NCI-H1048 (cell line): ENCODE measurements at places on chromosomes 2 and 18.

GRCh38 chr2:10323535-10323934 lies 20.8 kb downstream of the HPCAL1 start:
- DNase-seq: no peak

DNA sequence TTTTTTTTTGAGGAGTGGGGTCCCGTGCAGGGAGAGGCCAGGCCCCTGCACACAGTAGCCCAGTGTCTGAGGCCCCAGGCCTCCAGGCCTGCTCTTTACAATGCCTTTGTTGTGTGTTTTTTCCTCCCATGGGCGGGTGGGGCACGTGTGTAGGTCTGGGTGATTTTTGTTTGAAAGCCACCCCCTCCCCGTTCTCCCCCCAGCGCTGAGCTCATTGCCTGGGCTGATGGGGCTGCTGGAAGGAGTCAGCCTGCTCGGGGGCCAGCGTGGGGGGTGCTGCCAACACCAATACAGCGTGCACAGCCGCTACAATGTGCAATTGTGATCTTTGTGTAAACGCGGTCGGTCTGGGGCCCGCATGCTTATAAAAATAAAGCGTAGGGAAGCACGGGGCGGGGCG lies 142.7 kb downstream of the DYSF start:
- no peak for DNase-seq

DNA sequence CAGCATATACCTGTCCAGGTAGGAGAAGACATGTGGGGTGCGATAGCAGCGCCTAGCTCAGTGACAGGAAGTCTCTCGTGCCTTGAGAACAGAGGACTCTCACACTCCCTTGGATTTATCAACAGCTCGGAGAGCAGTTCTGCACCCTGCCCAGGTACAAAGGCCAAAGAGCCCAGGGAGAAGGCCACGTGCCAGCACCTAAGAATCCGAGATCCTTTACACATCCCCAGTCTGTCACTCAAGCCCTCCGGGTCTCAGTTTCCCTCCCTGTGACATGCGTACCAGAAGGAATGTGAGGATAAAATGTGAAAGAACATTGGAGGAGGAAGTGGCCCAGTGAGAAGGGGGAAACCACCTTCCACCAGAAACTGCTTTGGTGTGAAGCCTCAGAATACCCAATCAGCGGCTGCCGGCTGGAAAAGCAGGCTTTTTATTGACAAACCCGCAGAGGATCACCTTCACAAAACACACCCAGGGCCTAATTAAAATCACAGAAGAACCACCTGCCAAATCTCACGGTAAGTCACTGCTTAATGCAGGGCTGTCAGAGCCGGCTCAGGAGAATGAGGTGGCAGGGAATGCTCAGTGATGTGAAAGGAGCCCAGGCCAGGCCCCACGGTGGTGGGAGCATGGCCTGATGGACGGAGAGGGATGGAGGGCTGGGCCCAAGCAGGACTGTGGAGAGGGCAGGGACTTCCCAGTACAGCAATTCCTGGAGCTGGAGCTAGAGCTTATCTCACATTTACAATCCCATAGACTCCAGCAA lies 66.3 kb downstream of the MYO5B start:
- no peak for DNase-seq

DNA sequence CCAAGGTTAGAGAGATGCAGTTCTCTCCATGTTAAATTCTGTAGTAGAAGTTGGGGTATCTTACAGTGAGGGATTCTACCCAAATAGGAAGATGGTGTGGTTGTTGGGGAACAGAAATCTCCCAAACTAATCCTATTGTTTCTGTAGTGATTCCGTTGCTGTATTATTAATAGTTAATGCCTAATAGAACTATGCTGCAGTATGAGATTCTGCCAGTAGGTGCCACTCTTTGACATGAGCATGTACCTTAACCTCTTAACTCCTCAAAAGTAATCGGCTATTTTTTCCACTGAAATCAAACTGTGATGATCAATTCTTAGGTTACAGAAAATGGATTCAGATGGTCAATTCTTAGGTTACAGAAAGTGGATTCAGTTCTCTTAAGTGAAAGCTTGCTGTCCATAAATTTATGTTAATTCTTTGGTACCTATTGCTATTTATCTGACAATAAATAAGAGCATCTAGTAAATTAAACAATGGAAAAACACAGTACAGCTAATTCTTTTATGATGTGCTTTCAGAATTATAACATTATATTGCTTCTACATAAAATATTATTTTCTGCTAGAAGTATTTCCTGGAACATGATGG lies 97.9 kb upstream of the DLX2 start:
- DNase-seq: no peak

DNA sequence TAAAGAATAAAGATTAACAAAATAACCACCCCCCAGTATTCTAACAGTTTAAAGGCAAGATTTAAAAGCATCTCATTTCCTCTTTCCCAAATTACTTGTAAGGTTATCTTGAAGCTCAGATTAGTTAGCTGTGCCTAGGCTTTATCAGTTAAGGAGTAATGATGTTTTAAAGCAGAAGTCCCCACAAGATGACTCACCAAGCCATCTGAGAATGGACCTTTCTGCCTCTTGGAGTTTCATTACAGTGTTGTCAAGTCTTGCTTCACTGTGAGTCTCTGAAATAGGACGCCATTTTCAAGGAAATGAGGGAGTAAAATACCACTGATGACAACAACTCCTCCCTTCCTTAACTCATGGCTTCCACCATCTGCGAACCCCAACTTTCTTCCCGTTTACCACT lies 35.9 kb downstream of the ZNF385B start:
- no peak for DNase-seq

DNA sequence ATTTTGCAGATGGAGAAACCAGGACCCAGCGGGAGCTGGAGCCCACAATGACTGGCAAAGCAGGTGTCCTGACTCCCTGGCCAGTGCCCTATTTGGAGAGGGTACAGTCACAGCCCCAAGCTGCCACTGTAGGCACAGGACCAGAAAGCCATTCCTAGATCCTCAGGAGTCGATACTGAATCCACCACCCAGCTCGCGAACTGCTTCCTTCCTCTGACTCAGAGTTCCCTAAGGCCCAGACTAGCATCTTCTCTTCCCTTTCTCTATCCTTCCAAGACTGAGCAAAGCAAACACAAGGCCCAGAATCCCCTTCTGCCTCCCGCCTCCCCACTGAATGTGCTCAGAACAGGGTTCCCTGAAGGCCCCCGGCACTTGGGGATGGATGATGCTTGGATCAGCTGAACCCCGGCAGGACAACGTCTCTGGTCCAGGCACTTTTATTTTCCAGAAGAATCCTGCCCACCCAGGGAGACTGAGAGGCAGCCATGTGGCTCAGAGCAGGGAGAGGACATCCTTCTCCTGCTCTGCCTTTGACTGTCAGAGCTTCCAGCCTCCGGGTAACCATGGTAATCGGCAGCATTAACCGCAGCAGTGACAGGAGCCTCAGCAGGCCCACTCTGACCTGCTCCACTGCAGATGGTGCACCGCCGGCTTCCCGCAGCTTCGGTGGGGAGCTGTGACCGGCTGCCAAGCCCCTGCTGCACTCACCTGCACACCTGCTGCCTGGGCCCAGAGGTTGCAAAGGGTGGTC lies 34.8 kb upstream of the KLHL29 start:
- DNase-seq: no peak

DNA sequence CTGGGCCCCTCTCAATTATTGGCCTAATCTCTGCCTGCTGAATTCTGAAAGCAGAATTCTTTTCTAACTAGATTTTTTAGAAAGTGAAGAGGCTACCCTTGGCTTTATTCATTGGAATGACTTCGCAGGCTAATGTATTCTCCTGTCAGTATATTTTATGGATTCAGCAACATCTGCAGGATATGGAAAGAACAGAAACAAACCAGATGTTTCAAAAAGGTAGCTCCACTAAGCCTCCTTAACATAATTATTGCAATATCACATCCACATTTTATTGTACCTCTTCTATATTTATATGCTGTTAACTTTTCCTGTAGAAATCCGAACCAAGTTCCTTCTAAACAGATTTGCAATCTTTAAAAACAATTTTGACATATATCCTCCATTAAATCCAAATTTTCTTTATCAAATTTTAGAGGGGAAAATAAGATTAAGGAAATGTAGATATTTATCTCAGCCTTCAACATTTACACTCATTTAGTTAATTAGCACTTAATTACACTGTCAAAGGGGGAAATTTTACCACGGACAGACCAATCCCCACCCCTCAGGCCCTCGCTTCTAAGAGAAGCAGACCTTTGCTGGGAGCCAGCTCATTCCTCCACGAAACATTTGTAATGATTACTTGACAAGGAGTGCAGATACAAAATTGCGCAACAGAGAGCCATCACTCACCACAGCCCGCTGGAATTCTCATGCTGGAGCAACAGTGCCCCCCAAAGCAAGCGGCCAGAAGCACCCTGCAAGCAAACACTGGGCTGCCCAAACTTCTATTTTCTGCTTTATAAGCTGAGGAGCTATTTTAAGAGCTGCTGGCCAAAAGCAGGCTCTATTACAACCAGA lies 253.4 kb downstream of the ETAA1 start:
- no peak for DNase-seq

GRCh38 chr2:231820786-231821303 lies 34.6 kb downstream of the COPS7B start:
- DNase-seq: no peak

DNA sequence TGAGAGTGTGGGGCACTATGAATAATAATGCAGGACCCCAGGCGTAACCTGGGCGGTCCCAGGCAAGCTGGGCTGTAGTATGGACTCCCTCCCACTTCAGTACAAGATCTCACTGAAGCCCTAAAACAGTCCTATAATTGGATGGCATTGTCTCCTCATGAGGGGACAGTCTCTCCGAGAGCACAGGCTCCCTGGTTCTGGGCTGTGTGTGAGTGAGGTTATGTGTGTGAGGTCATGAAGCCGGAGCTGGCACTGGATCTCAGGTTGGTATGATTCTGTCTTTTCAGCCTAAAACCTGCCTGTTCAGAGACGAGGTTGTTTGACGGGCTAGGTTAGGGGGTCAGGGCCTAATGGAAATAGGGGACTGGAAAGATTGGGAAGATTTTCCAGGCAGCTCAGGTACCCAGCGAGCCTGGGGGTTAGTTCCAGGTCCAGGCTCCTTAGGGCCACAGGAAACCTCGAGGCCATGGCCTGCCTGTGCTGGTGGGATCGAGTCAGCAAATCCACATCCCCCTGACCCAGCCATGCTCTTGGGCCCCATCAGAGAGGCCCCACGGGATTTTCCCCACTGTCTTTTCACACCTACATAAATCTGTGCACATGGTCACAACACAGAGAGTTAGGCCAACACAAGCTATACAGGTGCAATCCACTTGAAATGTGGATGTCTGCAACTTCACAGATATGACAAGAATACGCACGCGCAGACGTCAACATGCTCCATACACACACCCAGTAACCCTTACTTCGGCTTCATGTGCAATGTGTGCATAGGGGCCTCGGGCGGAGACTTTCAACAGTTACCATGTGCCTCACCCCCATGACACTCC lies 94.8 kb downstream of the INHBB start:
- DNase-seq: no peak

DNA sequence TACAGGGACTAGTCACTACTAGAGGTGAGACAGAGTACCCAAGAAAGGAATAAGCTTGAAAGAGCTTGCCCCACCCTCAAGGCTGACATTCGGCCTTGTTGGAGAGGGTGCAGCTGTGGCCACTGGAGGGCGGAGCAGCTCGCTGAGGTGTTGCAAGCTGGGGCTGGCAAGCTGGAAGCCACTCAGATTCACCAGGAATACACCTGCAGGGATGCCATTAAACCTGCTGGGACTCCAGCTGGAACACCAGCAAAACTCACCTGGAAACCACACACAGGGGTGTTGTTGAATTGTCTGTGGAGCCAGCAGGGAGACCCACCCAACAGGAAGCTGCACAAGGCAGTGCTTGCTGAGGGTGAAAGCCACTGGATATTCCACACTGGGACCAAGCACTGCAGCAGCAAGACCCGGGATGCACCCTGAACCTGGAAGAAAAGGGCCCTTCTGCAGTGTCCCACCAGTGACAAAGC lies 26.1 kb downstream of the KCTD18 start:
- no peak for DNase-seq

- DNase-seq: no peak
Observed at GRCh38 chr2:102971701-102972100, 209.9 kb downstream of the TMEM182 start.

- no peak for DNase-seq
Observed at GRCh38 chr2:20071397-20072383, 20.3 kb upstream of the LAPTM4A start.

GRCh38 chr2:228239207-228239906 lies 57.9 kb upstream of the SPHKAP start:
- DNase-seq: no peak

- no peak for DNase-seq
Observed at GRCh38 chr18:3852321-3852720, 402.3 kb downstream of the TGIF1 start.

DNA sequence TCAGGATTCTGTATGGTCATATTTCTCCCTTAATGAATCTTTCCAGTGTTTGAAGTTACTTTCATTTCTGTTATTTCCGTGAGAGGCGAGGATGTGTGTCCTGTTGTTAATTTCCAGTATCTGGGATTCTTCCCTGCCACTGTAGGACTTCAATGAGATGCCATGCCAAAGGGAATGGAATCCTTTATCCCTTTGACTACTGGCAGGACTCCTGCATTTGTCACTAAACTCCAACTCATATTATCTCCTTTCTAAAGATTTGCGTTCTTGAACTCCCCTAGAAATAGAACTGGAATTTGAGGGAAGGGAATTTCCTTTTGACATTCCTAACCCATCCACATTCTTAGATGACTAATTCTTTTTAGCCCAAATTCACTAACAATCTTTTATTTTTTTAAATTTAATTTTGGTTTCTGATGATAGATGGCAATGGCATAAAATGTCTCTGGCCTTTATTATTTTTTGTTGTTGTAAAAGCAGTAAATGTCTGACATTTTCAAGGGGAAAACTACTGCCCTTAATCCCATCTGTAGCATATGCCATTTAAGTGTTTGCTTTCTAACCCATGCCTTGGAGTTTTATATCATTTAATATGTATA lies 87.8 kb upstream of the EML6 start:
- DNase-seq: no peak

DNA sequence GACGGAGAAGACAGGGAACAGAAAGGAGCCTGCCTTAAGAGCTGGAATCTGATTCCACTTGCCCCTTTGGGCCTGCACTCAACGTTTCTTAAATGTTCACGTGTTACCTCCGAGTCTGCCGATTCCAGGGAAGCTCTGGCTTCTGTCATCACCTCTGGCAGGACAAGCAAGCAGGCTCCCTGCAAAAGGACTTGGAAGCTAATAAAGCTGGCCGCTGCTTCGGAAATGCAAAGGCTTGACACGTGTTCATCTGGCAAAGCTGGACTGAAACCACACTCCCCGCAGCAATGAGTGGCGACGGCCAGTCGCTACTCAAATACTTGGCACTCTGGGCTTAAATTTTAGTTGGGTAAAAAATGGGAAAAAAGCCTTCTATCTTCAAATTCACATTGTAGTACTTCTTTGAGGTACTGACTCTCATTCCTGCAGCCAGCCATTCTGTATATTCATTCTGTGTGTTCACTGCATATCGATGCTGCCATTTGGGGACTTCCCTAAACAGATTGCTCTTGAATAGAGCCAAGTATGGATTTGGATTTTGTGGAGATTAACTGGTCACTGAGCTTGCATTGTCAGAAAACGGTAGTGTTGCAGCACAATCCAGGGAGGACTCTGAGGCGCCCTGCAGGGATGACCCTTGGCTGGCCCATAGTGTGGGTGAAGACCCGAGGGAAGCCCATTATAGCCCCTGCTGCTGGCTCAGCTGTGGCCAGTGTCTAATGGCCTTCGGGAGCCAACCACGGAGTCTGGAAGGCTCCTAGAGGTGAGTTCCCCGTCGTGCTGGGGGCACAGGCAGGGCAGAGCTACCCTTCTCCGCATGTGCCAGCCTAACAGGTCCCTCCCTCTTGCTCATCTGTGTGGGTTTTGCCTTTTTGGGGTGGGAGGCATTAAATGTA lies 231.5 kb downstream of the PRKCE start:
- no peak for DNase-seq
